ENCODE measurements at places on chromosomes 13 and 19.

- DNase-seq = no peak
These were observed 2.5 kb upstream of the CACNG6 start for GRCh38 chr19:53988981-53989380.

GRCh38 chr13:37918116-37918714 lies 48.6 kb upstream of the TRPC4 start:
- no peak for DNase-seq

GRCh38 chr13:94641409-94641941 lies 39.8 kb downstream of the GPR180 start:
- DNase-seq = no peak

DNA sequence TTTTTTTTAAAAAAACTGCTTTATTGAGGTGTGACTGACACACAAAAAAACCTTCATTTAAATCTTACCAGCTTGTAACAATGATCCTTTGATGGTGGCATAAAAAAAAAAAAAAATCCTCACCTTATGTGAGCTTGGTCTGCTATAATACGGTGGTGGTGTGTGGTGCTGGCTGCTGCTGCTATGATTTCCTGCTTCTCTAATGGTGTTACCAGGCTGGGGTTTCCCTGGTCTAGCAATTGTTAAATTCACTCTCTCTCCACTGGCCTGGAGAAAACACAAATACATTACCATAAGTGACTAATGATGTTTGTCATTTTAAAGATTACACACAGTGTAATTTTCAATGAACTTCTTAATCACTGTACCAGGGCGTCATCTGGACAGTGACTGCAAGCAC lies 60.6 kb downstream of the LNX2 start:
- no peak for DNase-seq

- no peak for DNase-seq
These were observed 1.8 kb downstream of the FXYD1 start for GRCh38 chr19:35140207-35140961.

DNA sequence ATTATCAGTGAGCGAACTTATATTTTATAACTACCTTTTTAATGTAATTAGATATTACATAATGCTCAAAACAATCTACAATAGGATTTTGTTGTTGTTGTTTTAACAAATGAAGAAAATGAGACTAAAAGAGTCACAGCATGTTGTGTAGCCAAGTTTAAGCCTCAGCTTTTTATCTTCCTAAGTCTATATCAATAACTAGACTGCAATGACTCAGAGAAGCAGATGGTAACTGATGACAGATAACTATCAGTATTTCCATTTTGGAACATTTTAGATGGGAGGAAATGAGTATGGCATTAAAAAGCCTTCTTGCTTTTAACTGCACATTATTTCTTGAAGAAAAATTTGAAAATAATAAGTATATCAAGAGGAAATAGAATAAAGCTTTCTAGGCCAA lies 825.2 kb downstream of the SLITRK1 start:
- no peak for DNase-seq

DNA sequence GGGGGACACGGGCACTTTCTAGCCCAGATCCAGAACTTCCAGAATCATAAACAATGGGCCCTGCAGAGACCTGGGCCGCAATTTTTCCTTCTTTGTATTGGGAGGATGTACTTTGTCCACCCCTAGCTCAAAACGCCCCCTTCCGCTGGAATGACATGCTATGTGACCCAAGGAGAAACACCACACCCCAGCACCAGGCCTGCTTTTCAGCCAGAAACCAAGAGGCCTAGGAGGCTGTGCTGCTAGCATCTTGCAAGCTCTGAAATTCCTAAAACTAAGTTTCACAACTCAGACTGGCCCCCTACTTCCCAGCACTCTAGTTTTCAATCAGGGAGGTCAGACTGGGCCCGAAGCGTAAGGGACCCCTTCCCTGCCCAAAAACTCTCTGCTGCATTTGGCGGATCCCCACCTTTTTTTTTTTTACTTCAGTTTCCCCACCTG lies 538 bp downstream of the LSM4 start:
- peak; percentile 76 for DNase-seq
